ENCODE measurements at places on chromosomes 13 and 19.

- no peak for DNase-seq
Measured at GRCh38 chr13:113143466-113144254, 14.8 kb upstream of the PROZ start.

DNA sequence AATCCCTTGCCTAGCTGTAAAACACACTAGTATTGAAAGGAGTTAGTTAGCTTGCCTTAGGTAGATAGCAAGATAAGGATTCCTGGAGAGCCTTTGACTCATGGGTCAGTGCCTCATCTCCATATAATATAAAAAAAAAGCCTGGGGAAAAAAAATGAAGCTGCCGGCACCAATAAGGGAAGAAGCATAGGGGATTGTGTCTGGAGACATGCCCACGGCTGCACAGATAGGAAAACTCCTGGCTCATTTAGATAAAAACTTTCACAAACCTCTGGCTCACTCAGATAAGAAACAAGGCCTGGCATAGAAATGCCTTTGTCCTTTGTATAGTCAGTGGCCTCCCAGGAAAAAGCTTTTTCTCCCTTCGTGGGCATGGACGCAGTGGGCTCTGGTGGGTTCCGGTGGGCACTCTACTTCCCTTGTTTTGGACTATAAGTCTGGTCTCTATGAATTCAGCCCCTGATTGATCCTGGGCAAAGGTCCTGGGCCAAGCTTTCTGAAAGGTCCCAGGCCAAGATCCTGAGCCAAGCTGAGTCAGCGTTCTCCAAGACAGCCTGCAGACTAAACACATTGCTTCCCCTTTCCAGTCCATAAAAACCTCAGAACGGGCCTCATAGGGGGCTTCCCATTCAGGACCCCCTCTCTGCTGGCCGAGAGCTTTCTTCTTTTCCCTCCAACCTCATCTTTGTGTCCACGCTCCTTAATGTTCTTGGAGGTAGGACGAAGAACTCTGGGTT lies 4.9 kb upstream of the OR7A17 start:
- no peak for DNase-seq

GRCh38 chr19:53910170-53910518 lies 1.1 kb downstream of the CACNG7 start:
- DNase-seq, result no peak

GRCh38 chr19:9996541-9996940 lies 13.8 kb downstream of the COL5A3 start:
- no peak for DNase-seq

GRCh38 chr13:44198826-44199225 lies 174.8 kb upstream of the SERP2 start:
- no peak for DNase-seq

DNA sequence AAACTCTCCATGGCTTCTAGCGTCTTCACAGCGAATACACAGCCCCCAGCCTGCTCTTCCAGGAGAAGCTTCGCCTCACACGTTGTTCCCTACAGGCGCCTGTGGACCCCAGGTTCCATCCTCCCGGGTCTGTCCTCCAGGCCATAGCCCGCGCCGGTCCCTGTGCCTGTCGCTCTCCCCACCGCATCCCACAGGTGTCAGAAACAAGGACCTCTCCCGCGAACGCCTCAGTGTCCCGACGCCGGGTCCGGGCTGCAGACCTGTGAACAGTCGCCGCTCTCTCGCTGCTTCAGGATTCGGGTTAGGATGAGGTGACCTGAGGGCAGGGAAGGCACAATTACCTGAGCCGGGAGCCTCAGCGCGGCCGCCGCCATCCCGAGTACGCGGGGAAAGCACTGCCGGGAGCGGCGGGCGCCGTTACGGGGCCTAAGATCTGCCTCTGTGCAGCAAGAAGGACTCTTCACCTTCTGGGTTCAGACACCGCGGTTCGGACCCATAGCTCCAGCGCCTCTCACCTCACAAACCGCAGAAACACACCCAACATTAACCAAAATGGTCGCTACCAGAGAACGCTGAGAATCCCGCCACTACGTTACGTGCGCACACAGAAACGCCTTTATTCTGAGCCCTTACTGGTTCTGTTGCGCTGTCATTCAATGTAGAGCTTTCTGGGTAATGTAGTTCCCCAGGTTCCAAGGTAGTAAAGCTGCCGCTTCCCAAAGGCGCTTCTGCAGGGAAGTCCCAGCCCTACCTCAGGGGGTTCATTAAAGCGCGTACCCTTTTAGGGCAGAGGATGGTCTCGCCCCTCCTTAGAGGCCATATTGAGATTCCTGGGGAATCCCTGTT lies at the start of gene ZNF418:
Gene ZNF418 (minus strand): TSS at position 583 of the 846 bp plus-strand sequence. CDS start 1,580 bp downstream, outside the sequence.
- no peak for DNase-seq

DNA sequence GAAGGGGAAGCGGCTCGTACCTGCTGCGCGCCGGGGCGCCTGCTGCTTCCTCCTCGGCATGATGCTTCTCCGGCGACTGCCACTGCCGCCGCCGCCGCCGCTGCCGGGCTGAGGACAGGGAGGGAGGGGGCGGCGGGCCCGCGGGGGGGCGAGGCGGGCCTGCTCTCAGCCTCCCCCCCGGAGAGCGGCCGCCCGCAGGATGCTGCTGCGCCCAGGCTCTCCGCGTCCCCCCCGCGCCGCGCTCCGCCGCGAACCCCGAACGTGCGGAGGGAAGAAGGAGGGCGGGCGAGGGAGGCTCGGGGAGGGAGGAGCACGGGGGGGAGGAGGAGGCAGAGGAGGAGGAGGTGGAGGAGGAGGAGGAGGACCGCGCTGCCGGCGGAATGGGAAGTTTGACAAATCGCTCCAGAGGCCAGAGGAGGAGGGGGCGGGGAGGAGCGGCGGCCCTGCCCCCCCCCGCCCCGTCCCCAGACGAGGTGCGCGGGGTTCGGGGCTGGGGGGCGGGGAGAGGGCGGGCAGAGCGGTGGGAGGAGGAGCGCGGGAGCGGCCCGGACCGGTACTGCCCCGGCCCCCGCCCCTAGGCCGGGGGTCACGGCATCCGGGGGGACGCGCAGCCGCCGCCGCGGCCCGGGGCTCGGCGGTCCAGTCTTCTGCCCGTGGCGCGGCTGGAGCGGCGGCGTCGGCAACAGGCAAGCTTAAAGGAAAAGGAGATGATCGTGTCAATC lies at the start of gene TSHZ3:
Gene TSHZ3 (minus strand): TSS at position 277 of the 722 bp plus-strand sequence. CDS start 217 bp downstream, at position 60.
- peak; percentile 88 for DNase-seq

- DNase-seq, result no peak
Measured at GRCh38 chr13:85441975-85442374, 357.2 kb downstream of the SLITRK6 start.

DNA sequence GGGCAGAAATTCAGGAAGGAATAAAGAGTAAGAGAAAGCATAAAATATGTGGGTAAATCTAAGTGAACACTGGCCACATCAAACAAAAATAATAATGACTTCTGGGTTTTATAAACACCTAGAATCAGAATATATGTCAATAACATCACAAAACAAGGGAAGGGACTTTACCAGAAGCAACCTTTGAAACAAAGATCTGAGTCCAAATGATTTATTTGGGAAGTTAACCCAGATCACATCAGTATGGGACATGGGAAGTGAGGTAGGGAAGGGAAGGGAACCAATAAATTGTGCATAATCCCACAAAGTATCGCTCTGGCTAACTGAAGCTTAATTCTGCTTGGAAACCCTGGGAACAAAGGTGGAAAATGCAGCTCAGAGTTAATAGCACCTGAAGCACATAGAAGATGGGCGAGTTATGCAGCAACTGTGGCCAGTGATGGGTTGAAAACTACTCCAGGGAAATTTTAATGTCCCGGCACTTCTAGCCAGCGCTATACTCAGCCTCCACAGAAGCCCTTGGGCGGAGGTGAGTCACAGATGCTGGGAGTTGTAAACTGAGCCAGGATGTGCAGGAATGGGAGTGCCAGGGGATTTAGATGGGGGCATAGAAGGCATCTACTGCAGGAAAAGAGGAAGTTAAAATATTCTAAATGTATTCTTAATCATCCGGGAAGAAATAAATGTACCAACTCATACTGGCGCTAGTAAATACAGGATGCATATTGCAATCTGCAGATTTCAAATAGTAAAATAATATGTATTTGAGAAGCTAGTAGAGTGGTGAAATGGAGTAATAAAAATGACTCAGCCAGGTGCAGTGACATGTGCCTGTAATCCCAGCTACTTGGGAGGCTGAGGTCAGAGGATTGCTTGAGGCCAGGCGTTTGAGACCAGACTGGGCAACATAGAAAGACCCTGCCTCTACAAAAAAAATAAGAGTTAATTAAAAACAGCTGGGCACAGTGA lies 34.2 kb upstream of the CEBPG start:
- peak; percentile 70 for DNase-seq

DNA sequence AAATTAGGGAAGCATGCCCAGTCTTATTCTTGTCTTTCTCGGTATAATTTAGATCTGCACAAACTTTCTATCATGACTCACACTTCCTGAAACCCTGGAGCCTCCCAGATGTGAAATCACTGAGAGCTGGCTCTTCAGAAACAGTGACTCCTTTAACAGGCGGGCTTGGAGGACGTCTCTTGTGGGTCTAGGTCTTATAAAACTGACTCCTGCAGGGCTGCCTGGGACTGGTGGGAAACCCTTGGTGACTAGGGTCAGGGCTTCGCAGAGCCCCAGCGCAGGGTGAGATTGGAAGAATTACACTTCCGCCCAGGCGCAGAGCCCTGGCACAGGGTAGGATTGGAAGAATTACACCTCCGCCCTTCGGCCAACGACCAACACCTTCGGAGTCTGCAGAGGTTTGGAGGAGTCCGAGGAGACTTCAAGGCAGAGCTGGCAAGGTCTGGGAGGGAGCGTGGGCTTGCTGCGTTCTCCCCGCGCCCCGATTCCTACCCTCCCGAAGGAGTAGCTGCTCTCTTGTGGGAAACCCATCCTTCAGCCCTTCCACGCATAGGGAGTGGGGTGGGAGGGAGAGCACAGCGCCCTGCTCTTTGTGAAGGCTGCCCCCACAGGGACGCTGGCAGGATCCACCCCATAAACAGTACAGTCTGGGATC lies 43.4 kb upstream of the MAP3K10 start:
- DNase-seq, result peak; percentile 64

GRCh38 chr19:33557196-33557595 lies 35.6 kb upstream of the PEPD start:
- no peak for DNase-seq

GRCh38 chr13:20997301-20998161 lies 63.9 kb downstream of the LATS2 start:
- DNase-seq, result peak; percentile 93

DNA sequence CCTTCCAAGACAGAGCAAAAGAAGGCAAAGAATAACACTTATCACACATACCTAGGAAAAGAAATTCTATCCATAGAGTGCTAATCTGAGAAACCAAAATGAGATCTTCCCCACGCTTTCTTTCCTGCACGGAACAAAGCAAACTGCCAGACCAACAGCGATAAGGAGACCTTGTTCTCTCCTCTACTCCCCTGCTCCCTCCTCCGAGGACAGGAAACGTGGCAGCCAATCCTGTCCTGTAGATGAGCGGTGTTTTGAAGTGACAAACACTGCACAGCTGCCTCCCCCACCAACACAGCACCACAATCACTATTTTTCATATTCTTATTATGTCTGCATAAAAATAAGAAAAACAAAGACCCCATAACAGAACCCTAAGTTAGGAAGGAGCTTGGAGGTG lies 113.9 kb upstream of the IRS2 start:
- DNase-seq, result no peak

DNA sequence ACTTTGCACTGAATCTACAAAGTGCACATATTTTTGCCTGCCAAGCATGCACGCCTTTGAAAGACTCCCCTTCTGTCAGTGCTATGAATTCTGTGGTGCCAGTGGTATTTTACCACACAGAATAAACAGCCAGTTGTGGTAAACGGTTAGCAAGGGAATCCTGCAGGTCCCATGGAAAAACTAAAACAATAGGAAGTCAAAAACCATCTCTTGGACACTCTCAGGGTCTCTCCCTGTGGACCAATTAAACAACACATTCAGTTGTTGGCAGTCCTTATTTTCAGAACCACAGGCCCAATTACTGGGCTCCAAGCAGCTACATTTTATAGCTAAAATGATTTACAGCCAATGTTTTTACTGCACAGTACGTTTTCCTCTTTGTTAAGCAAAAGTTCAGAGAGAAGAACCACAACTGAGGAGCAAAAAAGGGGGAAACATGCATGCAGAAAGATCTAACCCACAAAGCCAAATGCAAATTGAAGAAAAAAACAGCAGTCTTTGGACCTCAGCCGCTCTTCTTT lies 116.9 kb downstream of the KCTD12 start:
- no peak for DNase-seq

GRCh38 chr13:94664889-94665288 lies 47.5 kb downstream of the SOX21 start:
- no peak for DNase-seq

DNA sequence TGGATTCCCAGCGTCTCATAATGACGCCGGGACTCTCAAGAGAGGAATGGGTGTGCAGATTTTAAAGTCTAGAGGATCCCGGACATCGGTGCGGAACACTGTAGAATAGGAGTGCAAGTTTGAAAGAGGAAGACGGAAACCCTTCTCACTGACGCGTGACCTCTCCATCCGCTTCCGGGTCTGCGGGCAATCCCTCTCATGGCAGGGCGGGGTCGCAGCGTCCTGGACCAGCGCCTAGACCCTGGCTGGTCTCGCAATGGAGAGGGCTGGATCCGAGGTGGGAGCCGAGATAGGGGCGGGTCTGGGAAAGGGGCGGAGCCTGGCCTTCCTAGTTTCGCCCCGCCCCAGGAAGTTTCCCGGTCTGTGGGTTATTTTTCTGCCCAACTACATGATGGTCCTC lies 4.6 kb upstream of the ZNF845 start:
- DNase-seq, result no peak

GRCh38 chr19:10339380-10339960 lies at the start of gene ICAM3:
TSS of gene ICAM3 (minus strand) at chr19:10339624. CDS start at chr19:10339614, 10 bp downstream.
- DNase-seq, result no peak

- no peak for DNase-seq
Measured at GRCh38 chr19:18905513-18906236, 9.7 kb upstream of the CERS1 start.

DNA sequence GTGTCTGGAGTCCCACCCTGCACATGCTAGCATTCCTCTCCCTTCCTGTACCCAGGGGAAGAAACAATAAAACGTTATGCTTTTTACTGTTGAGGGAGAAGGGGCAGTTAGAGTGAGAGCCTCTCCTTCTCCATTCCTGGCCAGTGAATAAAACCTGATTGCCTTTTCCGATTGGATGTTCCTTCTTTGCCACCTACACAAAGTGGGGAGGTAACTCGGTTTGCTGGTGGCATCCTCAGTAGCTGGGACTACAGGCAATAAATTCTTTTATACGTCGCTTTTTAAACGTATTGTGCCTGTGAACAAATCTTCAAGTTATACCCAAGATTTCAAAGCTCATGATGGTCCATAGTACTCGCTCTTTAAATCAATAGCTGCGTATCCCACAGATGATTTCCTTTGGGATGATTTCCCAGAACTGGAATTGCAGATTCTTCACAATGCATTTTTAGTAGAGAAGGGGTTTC lies 660 bp upstream of the MVB12A start:
- no peak for DNase-seq

- DNase-seq, result no peak
Measured at GRCh38 chr19:45474606-45475521, 7.1 kb downstream of the FOSB start.
